Forelimb muscle (tissue), 1 donor: ENCODE measurements at places on chromosomes 7 and 10. TPM values are rescaled to one million over a fixed set of nuclear protein-coding genes. Genes with fewer than 3 reads are reported as not detected.

RHBDD2 gene
- 25.1 TPM for polyA plus RNA-seq

DNA sequence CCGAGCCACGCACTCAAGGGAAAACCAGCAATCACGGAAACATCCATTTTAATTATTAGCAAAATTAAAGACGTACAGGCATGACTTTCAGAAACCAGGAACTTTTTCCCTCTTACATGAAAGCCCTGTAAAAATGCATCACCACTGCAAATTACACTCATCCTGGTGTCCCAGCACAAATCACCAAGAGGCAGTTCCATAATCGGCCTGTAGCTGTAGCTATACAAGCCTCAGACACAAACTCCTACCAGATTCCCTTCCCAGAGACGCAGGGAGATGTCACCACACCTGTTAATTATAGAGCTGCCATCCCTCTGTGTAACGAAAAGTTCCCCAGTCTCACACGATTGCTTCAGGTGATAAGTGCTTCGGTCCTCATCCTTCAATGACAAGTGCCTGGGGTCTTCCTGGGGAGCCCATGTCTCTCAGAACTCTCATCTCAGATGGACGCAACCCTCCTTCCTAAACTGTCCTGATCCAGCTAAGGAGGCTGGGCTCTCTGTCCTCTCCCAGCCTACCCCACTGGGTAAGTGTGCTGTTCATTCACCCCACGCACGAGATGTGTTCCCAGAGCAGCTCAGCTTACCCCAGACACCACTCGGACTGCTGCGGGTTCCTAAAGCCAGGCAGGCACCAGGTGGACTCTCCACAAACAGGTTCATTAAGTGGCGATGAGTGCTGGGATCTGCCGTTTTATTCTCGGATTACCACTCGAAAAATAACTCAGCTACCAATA lies 5.9 kb downstream of the FGFR2 start:
- DNase-seq = no peak

DNA sequence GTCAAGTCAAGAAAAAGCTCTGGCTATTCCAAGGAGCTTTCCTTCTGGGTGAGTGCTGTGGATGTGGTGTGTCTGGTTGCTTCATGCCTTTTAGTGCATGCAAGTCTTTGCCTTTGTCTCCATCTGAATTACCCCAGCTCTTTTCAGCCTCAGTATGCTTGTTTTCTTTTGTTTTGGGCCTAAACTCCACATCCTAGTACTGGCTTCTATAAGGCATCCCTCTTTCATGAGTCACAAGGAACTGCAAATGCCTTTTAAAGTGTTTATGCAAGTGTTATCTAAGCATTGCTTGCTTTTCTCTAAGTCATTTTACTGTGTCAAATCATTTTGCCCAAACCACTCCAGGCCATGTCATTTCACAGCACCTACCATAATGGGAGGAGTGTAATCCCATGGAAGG lies 132.1 kb downstream of the PLCE1 start:
- DNase-seq = no peak

ADCY1 gene
- 9.9 TPM for polyA plus RNA-seq

ZNF438 gene
- polyA plus RNA-seq = 15.8 TPM

DNA sequence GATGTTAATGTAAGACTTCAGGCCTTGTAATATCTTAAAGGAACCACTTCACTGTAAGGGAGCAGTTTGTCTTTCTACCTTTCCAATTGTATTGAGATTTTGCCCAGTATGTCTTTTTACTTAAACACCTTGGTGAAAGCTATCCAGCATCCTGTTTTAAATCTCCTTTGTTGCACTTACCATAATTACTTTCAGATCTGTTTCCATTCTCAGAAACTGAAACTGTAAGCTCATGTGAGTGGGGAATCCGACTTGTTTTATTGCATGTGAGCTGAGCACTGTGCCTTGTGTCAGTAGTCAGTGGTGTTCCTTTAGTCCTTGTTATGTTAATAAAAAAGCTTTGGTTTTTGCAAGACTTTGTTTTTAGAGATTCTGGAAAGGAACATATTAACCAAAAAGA lies 42.2 kb downstream of the BMPR1A start:
- DNase-seq = peak; percentile 36

DNA sequence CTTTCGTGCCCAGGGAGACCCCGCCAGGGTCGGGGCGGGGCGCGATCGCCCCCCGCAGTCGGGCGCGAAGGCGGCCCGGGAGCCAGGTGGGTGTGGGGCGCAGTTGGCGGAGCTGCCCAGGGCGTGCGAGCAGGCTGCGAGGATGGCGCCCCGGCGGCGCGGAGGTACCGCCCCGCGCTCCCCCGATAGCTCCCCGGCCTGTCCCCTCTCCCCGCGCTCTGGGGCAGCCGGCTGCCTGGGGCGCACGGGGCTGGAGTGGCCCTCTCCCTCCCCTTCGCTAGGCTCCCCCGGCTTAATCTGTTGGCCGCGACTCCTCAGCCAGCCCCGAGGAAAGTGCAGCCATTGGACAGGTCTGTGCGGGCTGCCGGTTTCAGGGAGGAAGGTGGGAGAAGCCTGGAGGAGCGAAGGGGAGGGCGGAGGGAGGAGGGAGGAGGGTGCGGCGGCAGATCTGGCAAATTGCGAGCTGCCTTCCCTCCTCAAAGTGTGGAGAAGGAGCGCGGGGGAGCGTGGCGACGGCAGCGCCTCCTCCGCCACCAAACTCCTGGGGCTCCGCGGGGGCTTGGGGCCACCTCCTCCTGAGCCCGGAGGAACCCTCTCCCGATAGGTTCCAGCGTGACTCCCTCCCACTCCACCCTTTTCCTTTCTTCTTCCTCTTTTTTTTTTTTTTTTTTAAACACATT lies 361 bp upstream of the PLXDC2 start:
- no peak for DNase-seq

GRID1 gene
- polyA plus RNA-seq = 3.8 TPM

- DNase-seq = no peak
Observed at GRCh38 chr10:123645016-123645415, 21.1 kb upstream of the GPR26 start.

DNA sequence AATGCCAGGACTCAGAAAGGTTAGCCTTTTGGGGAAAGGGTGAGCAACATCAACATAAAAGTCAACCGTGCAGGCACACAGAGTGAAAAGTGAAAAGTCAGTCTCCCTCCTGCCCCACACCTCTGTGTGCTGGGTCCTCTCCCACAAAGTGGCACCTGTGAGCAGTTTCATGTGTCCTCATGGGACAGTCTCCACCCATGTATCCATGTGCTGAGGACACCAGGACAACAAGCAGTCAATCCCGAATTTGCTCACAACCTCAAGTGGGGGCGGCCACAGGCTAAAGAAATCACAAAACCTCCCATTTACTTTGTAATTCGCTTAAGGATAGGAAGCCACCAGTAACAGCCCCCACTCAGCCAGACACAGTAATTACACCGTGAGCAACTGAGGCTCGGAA lies 97.4 kb downstream of the ARHGAP22 start:
- DNase-seq = no peak

ERLIN1 gene
- 27.2 TPM for polyA plus RNA-seq

DNA sequence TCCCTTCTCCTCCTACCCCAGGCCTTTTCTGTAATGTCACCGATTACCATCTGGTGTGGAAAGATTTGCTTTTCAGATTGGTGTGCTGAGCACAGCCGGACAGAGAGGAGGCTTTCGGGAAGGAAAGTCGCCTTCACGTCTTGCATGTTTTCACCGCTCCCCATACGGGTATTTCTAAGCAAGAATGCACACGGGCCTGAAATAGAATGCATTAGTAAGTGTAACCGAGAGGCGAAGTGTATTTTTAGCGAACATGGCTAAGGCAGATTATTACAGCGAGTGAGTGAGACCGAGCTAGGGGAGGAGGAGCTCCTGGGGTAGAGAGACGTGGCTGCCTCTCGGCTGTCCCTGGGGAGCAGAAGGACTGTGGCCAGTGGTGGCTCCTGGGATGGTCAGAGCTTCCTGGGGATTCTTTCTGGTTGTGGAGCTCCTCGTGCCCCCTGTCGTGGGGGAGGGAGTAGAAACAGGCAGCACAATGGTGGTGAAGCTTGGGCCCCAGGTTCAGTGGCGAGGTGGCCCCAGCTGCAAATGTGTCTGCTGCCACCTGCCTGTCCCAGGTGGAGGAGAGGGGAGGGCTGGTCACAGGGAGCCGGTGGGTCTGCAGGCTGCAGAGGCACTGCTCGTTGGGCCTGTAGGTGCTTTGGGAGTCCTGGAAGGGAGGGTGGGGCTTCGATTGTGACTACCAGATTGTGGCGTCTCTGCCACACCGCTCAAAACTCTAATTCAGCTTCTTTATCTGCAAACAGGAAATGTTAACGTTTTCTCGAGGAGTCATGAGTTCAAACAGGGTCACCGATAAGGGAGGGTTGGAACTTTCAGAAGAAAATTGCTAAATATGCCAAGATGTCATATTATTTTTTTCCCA lies 135.8 kb downstream of the CAMK1D start:
- DNase-seq = no peak

GRCh38 chr7:139776486-139777132 lies 1.2 kb downstream of the HIPK2 start:
- no peak for DNase-seq

DNA sequence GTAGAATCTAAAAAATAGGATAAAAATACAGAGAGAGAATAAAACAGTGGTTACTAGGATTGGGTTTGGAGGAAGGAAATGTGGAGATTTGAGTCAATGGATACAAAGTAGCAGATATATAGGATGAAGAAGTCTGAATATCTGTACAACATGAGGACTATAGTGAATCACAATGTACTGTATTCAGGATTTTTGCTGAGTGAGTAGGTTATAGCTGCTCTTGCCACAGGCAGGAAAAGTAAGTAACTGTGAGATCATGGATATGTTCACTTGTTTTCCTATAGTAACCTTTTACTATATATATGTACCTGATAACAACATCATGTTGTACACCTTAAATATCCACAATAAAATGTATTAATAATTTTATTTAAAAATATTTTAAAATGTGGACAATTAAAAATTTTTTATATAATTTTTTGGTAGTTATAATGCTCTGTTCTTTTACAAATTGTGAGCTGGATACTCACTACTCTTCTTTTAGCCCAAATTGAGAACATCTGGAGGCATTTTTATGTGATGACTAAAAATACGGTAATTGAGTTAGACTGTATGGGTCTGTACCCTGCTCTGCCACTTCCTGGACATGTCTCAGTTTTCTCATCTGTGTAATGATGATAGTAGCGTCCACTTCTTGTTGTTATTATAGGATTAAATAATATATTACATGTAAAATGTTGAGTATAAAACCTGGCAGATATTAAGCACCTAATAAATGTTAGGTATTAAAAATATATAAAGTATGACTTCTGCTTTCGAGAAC lies 439.1 kb downstream of the AUTS2 start:
- DNase-seq = no peak

UTF1 gene
- polyA plus RNA-seq = not detected

UCMA gene
- 0.95 TPM for polyA plus RNA-seq

- no peak for DNase-seq
Observed at GRCh38 chr7:105017657-105018365, 3.8 kb downstream of the KMT2E start.

DNA sequence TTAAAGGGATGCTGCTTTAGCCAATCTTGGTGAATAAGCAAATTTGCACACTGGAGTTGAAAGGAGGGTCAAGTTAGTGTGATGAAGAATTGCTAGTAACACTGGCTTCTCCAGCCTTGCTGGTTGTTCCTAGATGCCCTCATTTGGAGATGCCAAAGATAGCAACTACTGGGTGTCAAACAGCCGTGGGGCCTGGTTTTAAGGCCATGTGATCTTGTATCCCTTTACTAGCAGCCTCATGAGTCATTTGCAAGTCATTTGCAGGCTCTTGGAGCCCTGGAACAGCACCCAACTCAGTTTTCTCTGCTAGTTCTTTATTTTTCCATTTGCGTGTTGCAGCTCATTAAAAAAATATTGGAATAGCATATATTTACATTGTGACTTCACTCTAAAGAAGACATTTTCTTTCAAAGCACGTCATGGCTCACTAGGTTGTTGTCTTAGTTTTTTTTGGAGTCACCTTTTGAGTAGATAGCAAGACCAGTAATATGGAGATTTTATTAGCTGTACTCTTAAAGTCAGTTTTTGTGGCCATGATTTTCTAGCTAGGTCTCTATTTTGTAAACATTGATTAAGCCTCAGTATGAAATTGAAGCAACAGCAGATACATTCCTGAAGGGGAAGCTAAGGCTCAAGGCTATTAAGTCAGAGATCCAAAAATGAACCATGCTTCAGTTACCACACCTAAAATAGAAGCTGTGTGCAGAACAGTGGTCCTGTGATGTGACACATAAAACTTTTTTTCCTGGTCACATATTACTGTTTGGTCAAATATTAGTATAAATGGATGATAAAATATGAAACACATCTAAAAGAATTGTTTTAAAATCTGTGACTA lies 1.3 kb downstream of the LSMEM1 start:
- no peak for DNase-seq

DNA sequence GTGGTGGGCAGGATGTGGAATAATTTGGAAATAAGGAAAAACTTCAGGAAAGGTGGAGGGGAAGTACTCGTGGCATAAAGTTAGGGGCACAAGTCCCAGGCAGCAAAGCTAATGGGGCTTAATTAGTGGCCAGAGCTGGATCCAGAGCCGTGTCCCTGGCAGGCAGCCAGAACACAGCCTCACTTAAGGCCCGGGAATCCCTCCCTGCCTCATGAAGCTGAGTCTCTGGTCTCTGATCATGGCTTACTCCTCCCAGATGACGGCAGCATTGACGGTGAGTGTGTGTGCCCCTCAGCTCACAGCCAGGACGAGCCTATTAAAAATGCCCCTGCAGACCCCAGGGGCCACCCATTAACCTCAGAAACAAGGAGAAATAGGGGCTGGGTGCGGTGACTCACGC lies 48.2 kb upstream of the NPTX2 start:
- DNase-seq = no peak

DNA sequence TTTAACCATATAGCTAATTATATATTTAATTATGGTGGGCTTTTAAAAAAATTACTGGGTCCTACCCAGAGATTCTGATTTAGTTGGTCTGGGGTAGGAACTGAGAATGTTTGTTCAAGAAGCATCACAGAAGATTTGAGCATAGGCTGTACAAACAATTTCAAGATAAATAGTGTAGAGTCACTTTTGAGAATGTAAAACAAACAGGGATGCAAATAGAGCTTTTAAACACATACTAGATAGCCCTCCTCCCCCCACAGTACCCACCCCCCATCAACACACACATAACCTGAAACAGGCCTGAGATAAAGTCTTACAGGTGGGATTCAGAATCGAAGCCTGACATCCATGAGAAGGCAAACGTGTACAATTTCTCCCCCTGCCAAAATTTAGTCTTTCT lies 15.6 kb upstream of the REEP3 start:
- no peak for DNase-seq

GRCh38 chr7:101666741-101667140 lies 37.6 kb upstream of the MYL10 start:
- peak; percentile 41 for DNase-seq

GRCh38 chr7:14954035-14954434 lies 51.5 kb upstream of the DGKB start:
- no peak for DNase-seq

DNA sequence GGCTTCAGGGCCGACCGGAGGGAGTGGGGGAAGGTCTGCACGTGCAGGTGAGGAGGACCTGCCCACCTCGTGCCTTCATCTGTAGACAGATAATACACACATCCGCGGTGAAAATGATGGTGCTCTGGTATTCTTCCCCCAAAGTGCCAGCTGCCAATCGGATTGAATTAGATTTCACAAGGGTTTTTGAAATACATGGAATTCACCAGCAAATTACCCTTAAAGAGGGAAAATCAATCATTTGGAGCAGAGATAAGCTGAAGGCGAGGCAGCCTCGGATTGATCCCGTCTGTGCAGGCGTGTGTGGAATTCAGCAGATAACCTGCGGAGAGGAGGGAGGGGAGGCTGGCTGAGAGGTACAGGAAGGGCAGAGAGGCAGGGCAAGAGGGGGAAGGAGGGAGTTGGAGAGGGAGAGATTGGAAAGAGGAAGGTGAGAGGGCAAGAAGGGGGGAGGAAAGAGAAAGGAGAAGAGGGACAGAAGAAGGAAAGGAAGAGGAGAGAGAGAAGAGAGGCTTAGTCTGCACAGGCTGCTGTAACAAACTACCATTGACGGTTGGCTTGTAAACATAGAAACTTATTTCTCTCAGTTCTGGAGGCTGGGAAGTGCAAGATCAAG lies 84.2 kb downstream of the C10orf105 start:
- no peak for DNase-seq
